ENCODE measurements at places on chromosomes 13 and 19.

- no peak for DNase-seq
Observed at GRCh38 chr13:67966065-67966464, 735.9 kb upstream of the PCDH9 start.

DNA sequence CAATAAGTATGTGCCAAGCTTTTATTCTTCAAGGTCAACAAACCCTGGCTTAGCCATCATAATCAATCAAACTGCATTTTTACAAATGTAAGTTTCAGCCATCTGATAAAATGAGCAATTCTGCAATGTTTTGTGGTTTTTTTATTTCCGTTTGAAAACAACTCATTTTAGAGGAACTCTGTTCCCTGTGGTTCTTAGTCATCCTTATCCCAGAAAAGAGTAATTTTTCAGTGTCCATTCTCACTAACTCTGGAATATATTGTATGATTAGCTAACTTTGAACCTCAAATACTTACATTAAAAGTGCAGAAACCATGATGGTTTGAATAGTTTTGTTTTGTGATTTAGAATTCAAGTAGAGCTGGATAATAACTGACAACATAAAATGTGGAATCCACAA lies 87.6 kb downstream of the IRS2 start:
- peak; percentile 94 for DNase-seq

GRCh38 chr19:17095141-17095919 lies 19.8 kb downstream of the MYO9B start:
- DNase-seq, result peak; percentile 98

DNA sequence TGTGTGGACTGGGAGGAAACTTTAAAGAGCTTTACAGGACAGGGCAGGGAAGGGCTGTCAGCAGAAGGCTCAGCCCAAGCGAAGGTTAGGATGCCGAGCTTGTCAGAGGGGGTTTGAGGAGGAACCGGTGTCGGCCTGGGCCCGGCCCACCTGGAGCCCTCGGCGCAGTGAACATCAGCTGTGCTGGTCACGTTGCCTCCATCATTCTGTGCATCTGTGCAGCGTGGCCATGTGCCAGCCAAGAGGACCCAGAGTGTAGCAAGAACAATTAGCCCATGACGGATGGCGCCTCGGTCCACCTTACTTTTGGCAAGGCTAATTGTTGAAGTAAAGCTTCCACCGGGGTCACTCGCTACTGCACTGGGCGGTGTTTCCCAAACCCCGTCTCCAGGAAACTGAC lies 161.4 kb downstream of the PTPRS start:
- DNase-seq, result no peak

- DNase-seq, result no peak
Observed at GRCh38 chr13:91278888-91279287, 68.6 kb upstream of the MIR17HG start.

DNA sequence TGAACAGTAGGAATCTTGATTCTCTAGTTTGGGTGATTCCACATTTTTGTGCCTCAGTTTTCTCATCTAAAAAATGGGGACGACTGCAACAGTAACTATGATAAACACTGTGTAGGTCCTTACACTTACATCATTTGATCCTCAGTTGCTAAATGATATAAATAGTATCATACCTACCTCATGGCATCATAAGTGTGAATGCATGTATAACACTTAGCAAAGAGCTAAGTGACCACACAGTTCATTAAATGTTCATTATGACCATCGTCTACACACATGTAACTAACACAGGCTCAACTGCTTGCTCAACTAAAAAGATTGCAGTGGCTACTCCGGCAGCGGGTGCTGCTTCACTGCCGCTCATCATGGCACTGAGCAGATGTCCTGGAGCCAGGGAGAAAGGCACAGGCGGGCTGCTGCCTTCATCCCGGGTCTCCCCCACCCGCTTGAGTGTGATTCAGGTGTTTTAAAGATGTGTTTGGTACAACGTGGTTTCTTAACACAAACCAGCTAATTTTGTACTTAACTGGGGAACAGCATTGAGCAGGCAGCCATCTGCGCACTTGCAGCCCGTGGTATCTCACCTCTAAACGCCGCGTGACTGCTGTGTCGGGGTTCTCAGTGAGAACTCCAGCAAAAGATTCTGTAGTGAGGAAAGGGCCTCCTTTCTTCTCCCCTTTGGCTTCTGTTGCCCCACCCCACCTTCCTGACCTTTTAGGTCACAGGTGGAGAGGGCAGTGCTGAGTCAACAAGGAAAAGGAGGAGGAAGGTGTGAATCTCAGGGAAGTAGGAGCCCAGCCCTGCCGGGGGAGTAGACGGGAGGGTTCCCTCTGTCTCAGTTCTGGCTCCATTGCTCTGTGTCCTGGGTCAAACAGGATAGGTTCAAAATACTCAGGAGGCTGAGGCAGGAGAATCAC lies 11.7 kb upstream of the ACTN4 start:
- no peak for DNase-seq

DNA sequence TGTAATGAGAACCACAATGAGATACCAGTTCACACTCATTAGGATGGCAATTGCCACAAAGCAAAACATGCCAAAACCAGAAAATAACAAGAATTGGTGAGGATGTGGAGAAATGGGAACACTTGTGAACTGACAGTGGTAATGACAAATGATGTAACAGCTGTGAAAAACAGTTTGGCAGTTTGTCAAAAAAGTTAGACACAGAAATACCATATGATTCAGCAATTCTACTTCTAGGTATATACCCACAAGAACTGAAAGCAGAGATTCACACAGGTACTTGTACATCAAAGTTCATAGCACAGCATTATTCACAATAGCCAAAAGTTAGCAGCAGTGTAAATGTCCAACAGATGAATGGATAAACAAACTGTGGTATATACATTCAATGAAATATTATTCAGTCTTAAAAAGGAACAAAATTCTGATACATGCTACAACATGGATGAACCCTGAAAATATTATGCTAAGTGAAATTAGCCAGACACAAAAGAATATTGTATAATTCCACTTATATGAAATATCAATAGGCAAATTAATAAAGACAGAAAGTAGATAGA lies 96.5 kb downstream of the UGGT2 start:
- DNase-seq, result peak; percentile 17

DNA sequence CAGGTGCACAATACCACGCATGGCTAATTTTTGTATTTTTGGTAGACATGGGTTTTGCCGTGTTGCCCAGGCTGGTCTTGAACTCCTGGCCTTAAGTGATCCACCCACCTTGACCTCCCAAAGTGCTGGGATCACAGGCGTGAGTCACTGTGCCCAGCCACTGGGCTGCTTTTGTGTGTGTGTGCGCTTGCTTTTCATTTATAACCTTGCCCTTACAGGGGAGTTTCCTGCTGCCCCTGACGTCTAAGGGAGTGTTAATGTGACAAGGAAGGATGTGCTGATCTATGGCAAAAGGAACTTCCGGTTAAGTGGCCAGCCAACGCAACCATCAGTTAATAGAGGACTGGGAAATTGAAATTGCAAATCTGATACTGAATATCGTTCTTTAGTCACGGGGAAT lies 57.7 kb downstream of the ING1 start:
- no peak for DNase-seq

GRCh38 chr19:47157431-47158321 lies 27.0 kb downstream of the SAE1 start:
- peak; percentile 74 for DNase-seq

DNA sequence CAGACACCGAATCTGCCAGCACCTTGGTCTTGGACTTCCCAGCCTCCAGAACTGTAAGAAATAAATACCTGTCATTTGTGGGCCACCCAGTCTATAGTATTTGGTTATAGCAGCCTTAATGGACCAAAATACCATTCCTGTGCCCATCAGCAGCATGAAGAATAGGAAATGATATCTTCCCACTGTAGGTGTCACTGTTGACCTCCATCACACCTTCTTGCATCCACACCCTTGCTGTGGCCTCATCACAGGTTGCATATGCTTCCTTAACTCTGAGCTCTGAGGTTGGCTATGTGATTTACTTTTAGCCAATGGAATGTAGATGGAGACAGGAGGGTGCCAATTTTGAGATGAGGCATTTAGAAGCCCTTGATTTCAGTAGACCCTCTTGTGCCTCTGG lies 242.0 kb upstream of the TSHZ3 start:
- DNase-seq, result no peak

DNA sequence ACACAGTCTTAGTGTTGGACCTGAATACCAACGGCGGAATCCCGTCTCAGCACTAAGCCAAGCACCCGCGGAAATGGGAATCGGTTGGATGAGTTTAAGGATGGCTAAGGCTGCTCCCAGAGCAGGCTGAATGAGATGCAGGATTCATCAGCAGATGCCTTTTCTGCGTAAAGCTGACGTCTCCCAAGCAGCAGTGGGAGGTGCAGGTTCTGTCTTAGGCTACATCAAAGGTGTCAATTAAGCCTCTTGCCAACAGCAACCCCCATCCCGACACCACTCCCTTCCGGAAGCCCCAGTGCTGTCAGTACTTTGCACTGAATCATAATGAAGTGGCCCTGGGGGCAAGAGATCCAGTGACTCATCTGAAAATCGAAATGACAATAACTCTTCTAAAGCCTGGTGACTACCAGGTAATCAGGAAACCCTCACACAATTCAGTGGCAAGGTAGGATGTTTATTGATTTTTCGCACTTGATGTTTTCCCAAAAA lies 275.6 kb downstream of the DCLK1 start:
- no peak for DNase-seq

DNA sequence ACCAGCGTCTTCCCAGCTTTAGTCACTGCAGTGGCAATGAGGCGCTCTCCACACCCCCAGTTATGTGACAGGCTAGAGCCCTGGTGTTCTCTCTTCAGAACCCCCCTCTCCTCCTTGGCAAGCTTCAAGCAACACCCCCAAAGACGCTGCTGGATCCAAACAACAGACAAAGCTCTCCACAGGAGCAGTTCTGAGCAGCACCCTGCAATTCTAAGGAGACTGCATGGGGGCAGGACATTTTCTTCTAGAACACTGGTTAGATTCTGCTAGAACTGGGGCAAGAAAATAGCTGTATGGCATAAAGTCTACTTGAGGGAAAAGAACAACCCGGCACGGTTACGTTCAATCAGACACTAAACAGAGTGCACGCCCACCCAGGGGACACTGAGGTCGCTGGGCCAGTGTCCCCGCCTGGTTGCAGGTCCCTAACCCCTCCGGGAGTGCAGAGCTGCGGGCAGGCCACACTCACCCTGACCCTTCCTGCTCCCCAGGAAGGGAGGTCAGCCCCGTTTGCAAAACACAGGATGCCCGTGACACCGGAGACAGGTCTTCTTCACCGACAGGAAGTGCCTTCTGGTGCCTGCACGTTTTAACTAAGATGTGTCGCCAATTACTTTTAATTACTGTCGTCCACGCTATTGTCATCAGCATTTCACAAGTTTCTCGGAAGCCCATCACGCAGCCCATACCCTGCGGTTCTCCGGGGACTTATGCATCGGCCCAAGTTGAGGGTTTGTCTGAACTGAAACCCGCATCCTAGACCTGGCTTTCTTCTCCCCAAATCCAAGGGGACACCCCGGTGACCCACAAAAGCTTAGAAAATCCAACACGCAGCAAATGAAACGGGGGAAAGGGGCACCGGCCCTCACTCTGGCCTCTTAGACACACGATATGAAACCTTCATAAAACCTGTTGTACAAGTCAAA lies 943 bp downstream of the GJB6 start:
- no peak for DNase-seq

DNA sequence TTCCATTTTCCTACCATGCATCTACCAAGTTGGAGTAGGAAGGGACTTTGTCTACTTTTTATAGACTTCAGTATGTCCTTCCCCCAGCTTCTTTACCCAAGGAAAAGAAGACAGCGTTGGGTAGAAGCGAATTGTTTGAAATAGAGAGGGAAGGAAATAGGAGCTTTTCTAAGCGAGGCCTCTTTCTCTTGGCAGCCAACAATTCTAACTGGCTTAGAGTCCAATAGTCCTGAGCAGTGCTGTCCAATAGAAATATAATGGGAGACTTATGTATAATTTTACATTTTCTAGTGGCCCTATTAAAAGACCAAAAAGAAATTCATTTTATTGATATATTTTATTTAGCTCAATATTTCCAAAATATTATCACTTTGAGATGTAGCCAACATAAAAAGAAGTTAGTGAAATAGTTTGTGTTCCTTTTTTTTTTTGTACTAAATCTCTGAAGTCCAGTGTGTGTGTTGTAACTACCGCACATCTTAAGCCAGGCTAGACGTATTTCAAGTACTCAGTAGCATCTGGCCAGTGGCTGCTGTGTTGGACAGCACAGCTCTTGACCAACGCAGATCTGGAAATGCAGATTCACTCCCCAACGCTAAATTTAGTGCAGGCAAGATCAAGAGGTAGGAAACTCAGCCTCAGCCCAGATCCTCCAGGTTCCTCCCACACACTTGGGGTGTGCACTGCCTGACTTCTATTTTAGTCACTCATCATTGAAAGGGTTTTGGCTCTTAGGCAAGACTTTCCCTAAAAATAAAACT lies 179.2 kb downstream of the SHISA2 start:
- DNase-seq, result peak; percentile 31

DNA sequence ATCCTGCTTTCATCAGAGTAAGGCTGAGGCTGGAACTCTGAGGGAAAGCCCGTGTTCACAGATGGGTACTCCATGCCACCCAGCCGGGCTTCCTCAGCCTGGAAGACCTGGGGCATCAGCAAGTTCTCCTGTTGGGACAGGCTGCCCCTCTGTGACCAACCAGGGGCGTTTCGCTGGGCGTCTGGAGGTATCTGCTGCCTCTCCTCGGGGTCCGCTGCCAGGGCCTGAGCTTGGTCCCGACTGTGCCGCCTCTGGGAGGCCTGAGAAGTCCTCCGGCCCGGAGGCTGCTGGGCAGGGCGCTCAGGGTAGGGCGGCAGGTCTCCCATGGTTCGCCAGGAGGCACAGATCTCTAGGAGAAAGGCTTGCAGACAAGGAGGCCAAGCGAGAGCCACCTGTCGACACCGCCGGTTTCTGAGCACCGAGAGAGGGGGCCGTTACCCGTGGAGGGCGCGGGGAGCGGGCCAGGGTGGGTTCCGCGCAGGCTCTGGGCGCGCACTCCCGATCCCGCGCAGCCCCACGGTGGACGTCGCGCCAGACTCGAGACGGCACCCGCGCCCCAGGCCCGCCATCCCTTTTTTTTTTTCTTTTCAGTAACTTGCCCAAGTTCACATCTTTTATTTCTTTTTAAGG lies at the start of gene RSPH6A:
Gene RSPH6A (minus strand): TSS at position 458 of the 630 bp plus-strand sequence. CDS start 132 bp downstream, at position 326.
- DNase-seq, result no peak

GRCh38 chr19:35392742-35393715 lies 22.2 kb downstream of the GPR42 start:
- no peak for DNase-seq

DNA sequence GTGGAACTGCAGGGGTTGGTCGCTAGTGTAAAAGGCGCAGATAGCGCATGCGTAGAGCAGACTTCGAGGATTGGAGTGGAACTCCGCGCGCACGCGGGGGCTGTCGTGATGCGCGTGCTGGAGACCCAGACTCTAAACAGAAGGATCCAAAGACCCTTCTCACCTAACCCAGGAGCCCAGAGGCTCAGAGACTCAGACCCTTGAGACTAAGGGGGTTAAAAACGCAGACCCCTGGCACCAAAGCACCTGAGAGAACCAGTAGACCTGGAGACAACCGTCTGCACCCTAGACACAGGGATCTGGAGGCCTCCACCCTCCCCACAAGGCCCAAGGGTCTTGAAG lies 567 bp upstream of the CTU1 start:
- DNase-seq, result no peak
